ENCODE measurements at places on chromosomes 1 and 21.

DNA sequence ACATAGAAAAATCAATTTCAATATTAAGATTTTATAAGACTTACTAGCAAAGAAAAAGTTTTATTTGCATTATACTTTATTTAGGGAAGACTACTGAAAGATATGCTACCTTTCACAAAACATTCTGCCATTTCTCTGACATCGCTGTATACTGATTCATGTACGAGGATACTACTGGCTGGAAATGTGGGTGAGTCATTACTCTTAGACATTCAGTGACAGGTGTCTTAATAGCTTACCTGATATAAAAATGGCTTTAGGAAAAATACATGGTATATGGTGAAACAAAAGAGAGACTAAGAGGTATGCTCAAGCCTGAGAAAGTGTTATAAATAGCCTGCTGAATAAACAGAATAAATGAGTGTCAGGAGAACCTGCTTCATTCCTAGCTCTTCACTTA lies 73.0 kb upstream of the EXO1 start:
- H3K4me3 ChIP-seq, result no peak overlapping the region
- H3K36me3 ChIP-seq, result no peaks in the 10 kb centered on the region
- peaks cover 2% of the 10 kb centered on the region for H3K27me3 ChIP-seq
- no peak overlapping the region for H3K27ac ChIP-seq

GRCh38 chr1:235725434-235725833 lies 75.8 kb upstream of the GNG4 start:
- DNase-seq, result no peak
- H3K36me3 ChIP-seq, result no peaks in the 10 kb centered on the region
- H3K27me3 ChIP-seq, result no peaks in the 10 kb centered on the region

DNA sequence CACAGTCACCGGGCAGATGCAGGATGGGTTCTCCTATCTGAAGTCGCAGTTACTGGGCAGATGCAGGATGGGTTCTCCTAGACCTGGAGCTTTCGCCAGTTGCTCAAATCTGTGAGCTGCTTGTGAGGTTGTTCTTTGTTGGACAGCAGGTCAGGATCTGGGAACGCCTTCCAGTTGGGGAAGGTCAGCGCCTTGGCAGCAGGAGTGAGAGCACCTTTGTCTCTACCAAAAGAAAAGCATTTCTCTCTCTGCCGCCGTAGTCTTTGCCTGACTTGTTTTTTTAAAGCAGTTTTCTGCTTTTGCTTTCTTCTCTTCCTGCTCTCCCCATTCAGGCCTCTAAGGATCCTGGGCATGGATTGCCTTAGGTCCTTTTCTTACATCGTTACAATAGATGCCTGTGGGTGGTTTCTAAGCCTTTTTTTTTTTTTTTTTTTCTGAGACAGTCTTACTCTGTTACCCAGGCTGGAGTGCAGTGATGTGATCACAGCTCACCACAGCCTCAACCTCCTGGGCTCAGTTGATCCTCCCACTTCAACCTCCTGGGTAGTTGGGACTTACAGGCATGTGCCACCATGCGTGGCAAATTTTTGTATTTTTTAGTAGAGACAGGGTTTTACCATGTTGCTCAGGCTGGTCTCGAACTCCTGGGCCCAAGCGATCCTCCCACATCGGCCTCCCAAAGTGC lies 15.7 kb downstream of the PEX14 start:
- no peaks in the 10 kb centered on the region for H3K36me3 ChIP-seq
- no peak overlapping the region for H3K4me3 ChIP-seq
- H3K27me3 ChIP-seq, result peaks cover 2% of the 10 kb centered on the region
- no peak overlapping the region for H3K27ac ChIP-seq
- no peak for DNase-seq

GRCh38 chr1:154773551-154773950 lies 96.5 kb downstream of the KCNN3 start:
- H3K27ac ChIP-seq, result no peak overlapping the region
- no peaks in the 10 kb centered on the region for H3K27me3 ChIP-seq
- no peaks in the 10 kb centered on the region for H3K36me3 ChIP-seq
- peaks cover 17% of the 10 kb centered on the region for H3K4me1 ChIP-seq

DNA sequence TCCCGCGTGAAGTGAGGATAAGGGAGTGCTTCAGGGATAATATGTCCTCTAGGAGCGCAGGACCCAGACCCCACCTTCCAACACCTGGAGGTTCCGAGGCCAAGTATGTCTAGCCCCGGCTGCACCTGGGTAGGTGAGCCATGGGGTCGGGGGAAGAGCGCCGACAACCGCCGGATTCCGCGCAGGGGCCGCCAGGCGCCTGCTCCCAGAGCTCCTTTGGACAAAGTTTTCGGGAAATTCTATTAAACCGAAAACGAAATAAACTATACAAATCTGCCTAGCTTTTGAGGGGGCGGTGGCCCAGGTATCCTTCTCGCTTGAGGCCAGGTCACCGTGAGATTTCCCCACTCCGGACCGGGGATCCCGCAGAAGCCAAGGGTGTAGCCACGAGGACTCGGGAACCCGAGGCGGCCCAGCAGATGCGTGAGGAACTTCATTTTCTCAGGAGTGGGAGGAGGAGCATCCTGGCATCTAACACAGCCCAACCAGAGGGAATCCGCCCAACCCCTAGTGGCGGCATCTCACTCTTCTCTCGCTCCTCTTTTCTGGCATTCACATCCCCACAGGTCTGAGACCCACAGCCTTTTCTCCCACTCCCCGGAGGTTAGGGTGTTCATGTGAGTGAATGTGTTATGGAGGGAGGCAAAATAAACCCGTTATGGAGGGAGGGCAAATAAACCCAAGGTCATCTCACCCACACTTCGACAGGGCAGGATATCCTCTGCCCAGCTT lies 2.3 kb upstream of the DMRTA2 start:
- no peak overlapping the region for H3K4me3 ChIP-seq
- peaks cover 46% of the 10 kb centered on the region for H3K27me3 ChIP-seq
- H3K36me3 ChIP-seq, result peaks cover 7% of the 10 kb centered on the region
- no peak overlapping the region for H3K27ac ChIP-seq
- H3K4me1 ChIP-seq, result peaks cover 20% of the 10 kb centered on the region

DNA sequence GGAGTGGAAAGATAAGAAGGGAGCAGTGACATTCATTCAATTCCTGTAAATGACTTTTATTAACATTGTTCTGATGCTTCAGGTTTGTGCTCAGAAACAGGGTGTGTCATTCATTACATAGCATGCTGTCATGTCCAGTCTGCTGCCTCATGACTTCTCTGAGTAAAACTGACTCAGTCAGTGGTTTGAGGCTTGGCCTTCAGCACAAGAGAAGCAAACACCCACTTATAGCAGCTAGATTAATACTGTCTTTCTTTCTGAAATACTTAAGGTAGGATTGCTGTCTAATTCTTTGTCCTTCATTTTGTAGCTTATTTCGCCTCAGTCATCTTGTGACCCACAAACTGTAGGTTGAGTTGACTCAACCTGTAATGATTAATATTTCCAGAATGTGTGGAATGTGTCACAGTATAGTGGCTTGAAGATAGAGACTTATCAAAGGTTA lies 32.9 kb downstream of the RASAL2 start:
- DNase-seq, result no peak
- H3K27ac ChIP-seq, result no peak overlapping the region
- peaks cover under 1% of the 10 kb centered on the region for H3K27me3 ChIP-seq
- H3K4me1 ChIP-seq, result no peaks in the 10 kb centered on the region
- H3K36me3 ChIP-seq, result no peaks in the 10 kb centered on the region

DNA sequence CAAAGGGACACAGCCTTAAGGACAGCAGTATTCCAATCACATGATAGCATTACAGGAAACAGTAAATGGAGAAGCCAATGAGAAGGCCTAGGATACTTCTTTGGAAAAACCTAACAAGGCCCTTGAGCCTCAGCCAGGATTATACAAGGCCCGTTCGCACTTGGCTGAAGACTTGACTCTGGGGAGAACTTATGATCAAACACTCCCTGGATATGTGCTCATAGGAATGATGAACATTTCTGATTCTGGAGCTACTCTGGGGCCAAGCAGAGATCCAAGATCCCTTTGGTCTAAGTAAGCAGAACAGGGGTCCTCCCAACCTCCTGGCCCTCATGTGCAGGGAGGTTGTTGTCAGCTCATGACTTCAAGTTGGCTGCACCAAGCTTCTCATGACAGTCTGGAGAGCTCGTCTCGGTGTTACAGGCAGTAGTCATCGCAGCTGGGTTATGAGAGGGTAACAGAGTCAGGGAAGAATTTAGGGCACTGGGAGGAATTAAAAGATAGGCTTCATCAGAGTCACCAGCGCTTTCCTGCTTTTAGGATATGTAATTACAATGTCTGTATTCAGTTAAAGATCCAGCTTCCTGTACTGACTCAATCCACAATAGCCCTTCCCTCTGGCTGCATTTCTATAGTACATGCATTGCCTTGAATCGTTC lies 92.5 kb upstream of the IRF2BP2 start:
- peaks cover 24% of the 10 kb centered on the region for H3K27me3 ChIP-seq
- peak overlapping the region; percentile 99 for H3K27ac ChIP-seq
- H3K36me3 ChIP-seq, result no peaks in the 10 kb centered on the region
- no peak for DNase-seq
- no peak overlapping the region for H3K4me3 ChIP-seq

- no peak overlapping the region for H3K4me3 ChIP-seq
- H3K27me3 ChIP-seq, result peaks cover 12% of the 10 kb centered on the region
- H3K4me1 ChIP-seq, result peaks cover 10% of the 10 kb centered on the region
- H3K27ac ChIP-seq, result no peak overlapping the region
Measured at GRCh38 chr1:114114185-114115094, 39.2 kb downstream of the SYT6 start.

- no peak overlapping the region for H3K4me3 ChIP-seq
- peaks cover 7% of the 10 kb centered on the region for H3K27me3 ChIP-seq
- DNase-seq, result no peak
- peaks cover 10% of the 10 kb centered on the region for H3K36me3 ChIP-seq
- peaks cover 21% of the 10 kb centered on the region for H3K4me1 ChIP-seq
Measured at GRCh38 chr1:180945551-180945950, 32.9 kb downstream of the KIAA1614 start.

GRCh38 chr1:61005614-61006580 lies 76.5 kb upstream of the NFIA start:
- H3K4me3 ChIP-seq, result no peak overlapping the region
- H3K27me3 ChIP-seq, result peaks cover 4% of the 10 kb centered on the region
- peak; percentile 41 for DNase-seq
- no peak overlapping the region for H3K27ac ChIP-seq

DNA sequence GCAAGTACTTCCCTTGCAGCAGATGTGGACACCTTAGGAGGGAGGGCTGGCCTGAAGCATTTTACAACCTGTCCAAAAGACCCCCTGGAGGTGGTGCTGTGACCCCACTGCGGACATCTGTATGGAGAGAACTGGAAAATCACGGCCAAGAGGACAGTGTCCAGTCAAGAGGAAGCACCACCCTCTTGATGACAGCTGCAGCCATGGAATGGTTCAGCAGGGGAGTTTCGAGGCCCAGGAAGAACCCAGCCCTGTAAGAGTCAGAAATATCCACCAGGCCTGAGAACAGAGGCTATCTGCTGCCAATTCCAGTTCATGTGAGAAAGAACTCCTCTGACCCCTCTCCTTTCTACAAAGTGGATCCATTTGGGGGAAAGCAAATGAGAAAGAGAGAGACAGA lies 126.8 kb downstream of the PLXNA2 start:
- H3K27me3 ChIP-seq, result peaks cover 2% of the 10 kb centered on the region
- no peak overlapping the region for H3K4me3 ChIP-seq
- H3K27ac ChIP-seq, result no peak overlapping the region
- H3K4me1 ChIP-seq, result no peaks in the 10 kb centered on the region

DNA sequence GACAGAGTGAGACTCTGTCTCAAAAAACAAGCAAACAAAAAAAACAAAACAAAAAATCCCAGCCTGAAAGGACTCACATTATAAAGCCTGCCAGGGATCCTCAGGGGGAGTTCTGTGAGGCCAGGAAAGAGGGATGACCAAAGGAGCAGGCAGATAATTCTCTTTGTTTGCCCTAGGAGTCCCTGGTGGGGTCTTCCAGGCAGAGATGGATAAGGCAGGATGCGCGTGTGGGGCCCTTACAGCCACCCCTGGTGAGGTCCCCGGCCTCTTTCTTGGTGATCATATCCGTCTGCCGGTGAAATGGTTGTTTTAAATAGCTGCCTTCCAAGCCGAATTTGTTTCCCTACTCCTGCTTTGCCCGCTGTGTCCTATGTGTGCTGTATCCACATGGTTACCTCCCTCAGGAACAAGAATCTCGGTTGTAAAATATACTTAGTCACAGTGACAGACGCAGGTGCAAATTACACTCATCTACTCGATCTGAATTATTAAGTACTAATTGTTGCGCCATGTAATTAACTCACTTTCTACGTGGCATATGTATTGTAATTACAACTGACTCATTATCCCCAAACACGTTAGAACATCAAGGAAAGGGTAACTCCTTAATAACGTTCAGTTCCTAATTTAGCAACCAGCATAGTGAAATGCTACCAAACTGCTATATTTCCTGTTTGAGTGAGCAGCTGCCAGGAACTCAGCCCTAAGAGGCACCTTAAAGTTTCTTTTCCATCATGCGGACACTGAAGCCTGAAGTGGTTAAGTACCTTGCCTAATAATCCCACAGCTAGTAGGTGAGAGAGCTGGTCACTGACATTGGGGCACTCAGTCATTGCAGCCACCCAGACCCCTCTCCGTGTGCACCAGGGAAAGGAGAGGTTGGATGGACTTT lies 106.4 kb downstream of the ZSCAN20 start:
- no peak overlapping the region for H3K4me3 ChIP-seq
- no peak overlapping the region for H3K27ac ChIP-seq
- H3K27me3 ChIP-seq, result no peaks in the 10 kb centered on the region
- H3K4me1 ChIP-seq, result no peaks in the 10 kb centered on the region
- H3K36me3 ChIP-seq, result peaks cover 12% of the 10 kb centered on the region
- DNase-seq, result no peak

DNA sequence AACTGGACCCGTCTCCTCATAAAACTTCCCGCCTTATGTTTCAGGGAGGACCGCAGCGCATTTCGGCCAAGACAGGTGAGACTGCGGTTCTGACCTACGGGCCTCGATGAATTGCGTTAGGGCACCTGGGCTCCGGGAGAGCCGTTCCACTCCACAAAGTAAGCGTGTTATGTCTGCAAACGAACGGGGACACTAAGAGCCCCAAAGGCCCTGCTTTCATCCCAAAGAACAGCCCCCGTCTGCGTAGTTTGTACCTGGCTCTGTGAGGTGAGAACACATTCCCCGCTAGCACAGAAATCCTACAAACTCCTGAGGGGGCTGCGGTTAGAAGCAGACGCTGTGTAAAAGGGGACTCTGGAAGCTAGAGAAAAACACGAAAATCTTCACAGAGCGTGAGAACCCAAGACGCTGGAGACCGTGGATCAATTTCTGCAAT lies 41.6 kb upstream of the PPIAL4F start:
- H3K27me3 ChIP-seq, result peaks cover 10% of the 10 kb centered on the region
- H3K4me1 ChIP-seq, result peaks cover 16% of the 10 kb centered on the region
- H3K27ac ChIP-seq, result peak overlapping the region; percentile 100
- DNase-seq, result no peak

- no peaks in the 10 kb centered on the region for H3K4me1 ChIP-seq
- H3K36me3 ChIP-seq, result no peaks in the 10 kb centered on the region
- no peak for DNase-seq
- peaks cover 2% of the 10 kb centered on the region for H3K27me3 ChIP-seq
Measured at GRCh38 chr1:152933196-152933595, 13.8 kb upstream of the SPRR5 start.

DNA sequence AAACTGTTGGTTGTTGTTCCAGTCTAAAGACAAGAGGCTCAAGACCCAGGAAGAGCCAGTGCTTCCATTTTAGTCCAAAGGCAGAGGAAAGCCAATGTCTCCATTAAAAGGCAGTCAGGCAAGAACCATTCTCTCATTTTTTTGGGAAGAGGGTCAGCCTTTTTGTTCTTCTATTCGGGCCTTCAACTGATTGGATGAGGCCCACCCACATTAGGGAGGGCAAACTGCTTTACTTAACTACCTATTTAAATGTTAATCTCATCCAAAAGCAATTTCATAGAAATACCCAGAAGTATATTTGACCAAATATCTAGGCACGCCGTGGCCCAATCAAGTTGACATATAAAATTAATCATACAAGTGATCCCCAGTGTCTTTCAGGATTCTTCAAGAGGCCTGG lies 104.4 kb upstream of the SYT6 start:
- no peak for DNase-seq
- no peaks in the 10 kb centered on the region for H3K27me3 ChIP-seq
- no peak overlapping the region for H3K4me3 ChIP-seq
- H3K27ac ChIP-seq, result no peak overlapping the region
- peaks cover 4% of the 10 kb centered on the region for H3K36me3 ChIP-seq
